ENCODE measurements at places on chromosomes 2 and 18.

GRCh38 chr18:21930177-21930576, 189.6 kb downstream of the MIB1 start:
- no peak for DNase-seq

DNA sequence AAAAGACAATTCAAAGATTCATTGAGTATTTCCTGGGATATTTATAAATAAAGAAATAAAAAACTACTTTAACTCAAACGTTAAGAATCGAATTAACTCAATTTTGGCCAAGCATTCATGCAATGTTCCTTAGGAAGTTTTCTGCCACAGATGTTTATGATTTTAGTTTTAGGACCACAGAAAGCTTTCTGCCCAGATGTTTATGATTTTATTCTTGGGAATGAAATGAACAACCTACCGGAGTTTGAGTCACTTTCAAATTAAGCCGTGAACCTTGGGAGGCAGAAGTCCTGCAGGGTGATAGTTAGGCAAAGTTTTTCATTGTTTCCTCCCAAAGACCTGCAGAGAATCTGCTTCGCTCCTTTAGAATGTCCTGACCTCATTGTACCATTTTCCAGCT, 34.7 kb upstream of the MBP start:
- DNase-seq: no peak

DNA sequence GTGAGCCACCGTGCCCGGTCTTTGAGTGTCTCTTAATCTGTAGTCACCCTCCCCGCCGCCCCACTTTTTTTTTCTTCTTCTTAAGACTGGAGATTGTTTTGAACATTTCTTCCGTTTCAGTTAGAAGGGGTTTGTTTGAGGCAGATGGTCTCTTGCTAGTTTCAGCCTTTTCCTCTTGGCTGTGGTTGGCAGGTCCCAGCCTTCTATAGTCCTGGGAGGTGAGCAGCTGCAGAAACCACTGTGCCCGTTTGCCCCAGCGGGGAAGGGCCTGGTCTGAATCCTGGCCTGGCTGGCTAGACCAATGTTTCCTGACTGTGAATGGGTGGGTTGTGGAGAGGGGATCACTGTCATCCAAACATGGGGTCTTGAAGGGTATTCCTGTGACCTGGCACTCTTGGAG, 30.1 kb upstream of the MCFD2 start:
- DNase-seq: no peak

DNA sequence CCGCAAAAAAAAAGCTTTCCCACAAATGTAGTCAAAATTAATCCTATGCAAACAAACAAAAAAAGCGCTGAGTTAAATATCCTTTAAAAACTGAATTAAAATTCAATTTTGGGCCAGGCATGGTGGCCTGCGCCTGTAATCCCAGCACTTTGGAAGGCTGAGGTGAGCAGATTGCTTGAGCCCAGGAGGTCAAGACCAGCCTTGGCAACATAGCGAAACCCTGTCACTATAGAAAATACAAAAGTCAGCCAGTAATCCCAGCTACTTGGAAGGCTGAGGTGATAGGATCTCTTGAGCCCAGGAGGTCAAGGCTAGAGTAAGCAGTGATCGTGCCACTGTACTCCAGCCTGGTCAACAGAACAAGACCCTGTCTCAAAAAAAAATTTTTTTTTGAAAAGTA, 8.8 kb upstream of the MARCHF7 start:
- no peak for DNase-seq

DNA sequence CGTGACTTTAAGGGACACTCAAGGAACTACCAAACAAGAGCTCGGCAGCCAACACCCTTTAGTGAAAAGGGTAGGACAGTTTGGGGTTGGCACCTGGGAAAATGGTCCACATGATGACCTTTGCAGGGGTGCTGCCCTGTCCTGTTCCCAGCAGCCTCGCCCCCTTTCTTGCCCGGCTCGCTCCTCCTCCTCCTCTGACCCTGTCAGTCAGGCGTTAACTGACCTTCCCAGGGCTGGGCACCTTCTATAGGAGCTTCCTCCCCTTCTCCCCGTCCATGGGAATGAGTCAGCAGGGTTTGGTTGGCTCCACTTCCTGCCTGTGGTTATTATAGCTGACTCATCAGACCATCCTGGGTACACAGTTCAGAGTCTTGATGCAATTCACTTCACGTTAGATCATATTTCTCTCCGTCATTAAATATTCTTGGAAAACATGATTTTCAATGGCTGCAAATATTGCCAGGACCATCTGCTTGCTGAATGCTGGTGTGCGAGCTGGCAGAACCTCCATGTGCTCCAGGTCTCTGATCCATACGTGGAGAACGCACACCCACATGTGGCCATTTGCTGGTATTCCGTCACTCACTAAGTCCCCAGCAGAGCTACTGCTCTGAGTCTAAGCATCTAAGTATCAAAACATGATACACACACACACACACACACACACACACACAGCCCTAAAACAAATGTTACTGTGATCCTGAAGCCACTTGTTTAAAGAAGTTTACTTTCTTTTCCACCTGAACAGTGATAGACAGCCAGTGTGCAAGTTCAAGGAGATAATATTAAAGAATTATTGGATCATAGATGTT, 185.0 kb downstream of the ANAPC1 start:
- no peak for DNase-seq

- DNase-seq: no peak
Observed at GRCh38 chr2:233049194-233049761, 10.9 kb upstream of the INPP5D start.

- DNase-seq: no peak
Observed at GRCh38 chr2:219918944-219919343, 291.5 kb downstream of the SLC4A3 start.

GRCh38 chr2:137826373-137827372, 137.6 kb upstream of the HNMT start:
- DNase-seq: no peak

DNA sequence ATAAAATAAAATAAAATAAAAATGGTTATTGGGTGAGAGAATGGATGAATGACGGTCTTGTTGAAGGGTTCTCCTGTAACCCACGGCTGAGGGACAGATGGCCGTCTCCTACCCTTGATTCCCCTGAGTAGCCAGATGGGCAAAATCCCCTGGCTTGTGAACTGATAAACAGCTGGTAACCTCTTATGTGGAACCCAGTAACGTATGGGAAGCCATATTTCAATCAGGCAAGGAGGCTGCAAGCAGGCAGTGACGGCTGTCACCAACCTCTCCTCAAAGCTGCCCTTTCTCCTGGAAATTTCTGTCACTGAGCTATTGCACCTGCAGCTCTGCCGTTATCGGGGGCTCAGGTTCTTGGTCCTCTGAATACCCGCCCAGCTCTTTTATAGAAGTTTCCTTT, 165.3 kb upstream of the SMAD2 start:
- no peak for DNase-seq

- no peak for DNase-seq
Observed at GRCh38 chr2:40824278-40824677, 372.4 kb upstream of the SLC8A1 start.

DNA sequence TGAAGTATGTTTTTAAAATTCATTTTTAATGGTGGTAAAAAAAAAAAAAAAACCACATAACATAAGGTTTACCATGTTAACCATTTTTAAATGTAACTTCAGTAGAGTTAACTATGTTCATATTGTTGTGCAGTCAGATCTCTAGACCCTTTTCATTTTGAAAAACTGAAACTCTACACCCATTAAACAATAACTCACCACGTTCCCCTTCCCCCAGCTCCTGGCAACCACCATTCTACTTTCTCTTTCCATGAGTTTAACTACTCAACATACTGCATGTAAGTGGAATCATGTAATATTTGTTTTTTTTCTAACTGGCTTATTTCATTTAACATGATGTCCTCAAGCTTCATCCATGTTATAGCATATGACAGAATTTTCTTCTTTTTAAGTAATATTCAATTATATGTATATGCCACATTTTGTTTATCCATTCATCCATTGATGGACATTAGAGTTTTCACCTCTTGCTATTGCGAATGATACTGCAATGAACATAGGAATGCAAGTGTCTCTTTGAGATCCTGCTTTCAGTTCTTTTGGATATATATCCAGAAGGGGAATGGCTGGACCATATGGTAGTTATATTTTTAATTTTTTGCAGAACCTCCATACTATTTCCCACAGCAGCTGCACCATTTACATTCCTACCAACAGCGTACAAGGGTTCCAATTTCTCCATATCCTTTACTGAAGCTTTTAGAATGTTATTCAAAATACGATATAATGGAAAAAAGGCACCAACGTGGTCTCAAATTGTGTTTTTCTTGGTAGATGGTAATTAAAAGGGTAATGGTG, 91.0 kb downstream of the SPTBN1 start:
- no peak for DNase-seq

- DNase-seq: no peak
Observed at GRCh38 chr2:200217320-200217719, 89.2 kb upstream of the SPATS2L start.

DNA sequence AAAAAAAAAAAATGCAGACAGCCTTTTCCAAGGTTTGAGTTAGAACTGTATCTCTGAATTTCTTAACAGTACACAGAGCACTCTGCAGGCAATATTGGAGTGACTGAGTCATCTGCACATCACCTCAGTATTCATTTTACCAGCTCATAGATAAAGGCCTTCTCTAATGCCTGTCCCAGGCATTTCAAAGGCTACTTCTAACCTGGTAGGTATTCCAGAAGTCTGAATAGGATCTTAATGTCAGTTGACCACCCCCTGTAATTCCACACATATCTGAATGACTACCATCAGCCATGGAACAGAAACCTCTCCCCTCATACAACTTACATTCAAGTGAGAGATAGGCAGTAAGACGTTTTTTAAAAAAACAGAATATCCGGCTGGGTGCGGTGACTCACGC, 9.0 kb downstream of the METTL21A start:
- no peak for DNase-seq

- no peak for DNase-seq
Observed at GRCh38 chr2:219175486-219175885, 1.2 kb downstream of the CNPPD1 start.

GRCh38 chr2:109265953-109266352, 136.9 kb downstream of the SH3RF3 start:
- DNase-seq: no peak

DNA sequence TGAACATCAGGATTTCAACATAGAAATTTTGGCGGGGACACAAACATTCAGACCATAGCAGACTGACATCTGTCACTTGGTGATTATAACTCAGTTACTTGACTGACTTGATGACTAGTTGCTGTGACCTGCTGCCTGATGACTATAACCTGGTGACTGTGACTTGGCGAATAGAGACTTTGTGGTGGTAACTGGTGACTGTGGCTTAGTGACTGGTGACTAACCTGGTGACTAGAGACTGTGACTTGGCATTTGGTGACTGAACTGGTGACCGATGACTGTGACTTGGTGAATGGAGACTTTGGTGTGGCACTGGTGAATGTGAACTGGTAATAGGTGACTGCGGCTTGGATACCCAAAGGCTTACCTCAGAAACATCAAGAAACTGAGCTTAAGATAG, 563.1 kb upstream of the FAM98A start:
- DNase-seq: no peak
